ENCODE measurements at places on chromosomes 12 and 14.

GRCh38 chr14:74846968-74847665 lies 28.8 kb downstream of the PROX2 start:
- DNase-seq = no peak

DNA sequence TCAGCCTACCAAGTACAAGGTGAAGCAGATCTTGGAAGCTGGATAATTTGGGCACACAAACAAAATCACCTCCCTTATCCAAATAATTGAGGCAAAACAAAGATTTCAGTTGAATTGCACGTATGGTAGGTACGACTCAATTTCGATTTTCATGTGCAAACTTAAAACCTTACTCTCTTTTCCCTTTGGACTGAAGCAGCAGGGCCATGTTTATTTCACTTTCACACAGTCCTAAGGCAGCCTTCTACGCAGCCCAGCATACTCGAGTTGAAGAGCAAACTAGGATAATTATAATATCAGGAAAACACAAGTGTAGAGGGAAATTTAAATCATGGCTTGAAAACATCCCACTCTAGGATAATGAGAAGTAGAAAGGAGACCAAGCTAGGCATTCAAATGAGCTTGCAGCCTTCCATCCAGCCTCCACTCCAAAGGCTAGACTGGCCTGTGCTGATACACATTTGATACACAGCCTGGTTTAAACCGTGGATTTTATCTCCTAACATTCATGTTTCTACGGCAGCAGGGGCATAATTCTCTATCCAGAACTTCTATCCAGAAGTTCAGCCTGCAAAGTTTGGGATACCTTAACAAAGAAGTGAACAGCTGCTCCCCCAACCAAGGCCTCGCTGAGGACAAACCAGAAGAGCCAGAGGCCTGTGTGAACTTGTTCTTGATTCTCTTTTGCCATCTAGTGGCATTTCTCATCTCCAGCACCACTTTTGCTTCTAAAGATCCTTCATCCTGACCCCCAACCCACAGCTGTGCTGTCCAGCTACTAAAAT lies 2.4 kb upstream of the RNASE7 start:
- DNase-seq = no peak

DNA sequence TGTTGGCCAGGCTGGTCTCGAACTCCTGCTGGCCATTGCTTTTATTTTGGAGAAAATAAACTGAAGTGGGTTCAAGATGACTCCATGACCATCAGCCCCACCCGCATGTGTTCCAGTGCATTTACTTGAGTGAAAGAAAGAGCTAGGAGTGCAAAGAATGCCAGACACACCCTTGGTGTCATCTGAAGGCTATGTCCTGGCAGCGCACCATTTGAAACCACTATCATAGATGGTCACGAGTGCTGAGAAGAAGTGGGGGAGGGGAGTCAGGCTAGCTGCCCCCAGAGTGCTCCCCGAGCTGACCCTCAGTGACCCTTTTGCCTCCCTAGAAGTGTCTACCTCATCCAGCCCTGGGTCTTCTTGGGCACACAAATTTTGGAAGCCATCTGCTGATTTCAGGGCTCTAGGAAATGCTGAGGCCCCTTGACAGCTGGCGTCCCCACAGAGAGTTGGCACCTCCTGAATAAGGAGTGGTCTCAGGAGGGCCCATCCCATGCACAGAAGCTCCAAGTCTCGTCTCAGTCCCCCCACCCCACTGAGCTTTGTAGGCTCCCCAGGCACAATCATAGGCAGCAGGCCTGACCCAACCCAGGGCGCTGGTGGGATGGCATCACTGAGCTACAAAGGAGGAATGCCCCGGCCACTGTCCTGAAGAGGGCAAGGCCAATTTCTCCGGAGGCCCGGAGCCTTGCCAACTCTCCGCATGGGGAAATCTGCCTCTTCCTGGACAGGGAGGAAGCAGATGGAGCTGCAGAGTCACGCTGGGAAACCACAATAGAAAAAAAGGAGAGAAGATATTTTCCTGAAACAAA lies 28.0 kb downstream of the PXN start:
- DNase-seq = no peak

- DNase-seq = no peak
These were observed 11.7 kb downstream of the SSH1 start for GRCh38 chr12:108845696-108846095.

GRCh38 chr14:61765225-61765943 lies 3.2 kb downstream of the SNAPC1 start:
- DNase-seq = no peak

DNA sequence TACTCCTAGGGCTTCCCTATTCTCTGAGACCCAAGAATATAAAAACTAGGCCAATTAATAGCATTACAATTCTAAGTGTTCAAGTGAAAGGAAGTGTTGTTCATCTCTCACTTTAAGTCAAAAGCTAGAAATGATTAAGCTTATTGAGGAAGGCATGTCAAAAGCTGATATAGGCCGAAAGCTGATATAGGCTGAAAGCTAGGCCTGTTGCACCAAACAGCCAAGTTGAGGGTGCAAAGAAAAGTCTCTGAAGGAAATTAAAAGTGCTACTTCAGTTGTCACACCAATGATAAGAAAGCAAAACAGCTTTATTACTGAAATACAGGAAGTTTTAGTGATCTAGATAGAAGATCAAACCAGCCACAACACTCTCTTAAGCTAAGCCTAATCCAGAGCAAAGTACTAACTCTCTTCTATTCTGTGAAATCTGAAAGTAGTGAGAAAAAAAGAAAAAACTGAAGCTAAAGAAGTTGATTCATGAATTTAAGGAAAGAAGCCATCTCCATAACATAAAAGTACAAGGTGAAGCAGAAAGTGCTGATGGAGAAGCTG lies 68.9 kb downstream of the SLC6A15 start:
- DNase-seq = no peak

GRCh38 chr12:117045160-117046010 lies 53.8 kb downstream of the TESC start:
- DNase-seq = no peak

- DNase-seq = no peak
These were observed 7.4 kb downstream of the CLEC14A start for GRCh38 chr14:38248321-38249028.

- no peak for DNase-seq
These were observed 20.0 kb downstream of the SLC15A4 start for GRCh38 chr12:128803788-128804187.
